Mucosa of gallbladder (tissue), 1 donor: ENCODE measurements at places on chromosomes 1 and 21.

DNA sequence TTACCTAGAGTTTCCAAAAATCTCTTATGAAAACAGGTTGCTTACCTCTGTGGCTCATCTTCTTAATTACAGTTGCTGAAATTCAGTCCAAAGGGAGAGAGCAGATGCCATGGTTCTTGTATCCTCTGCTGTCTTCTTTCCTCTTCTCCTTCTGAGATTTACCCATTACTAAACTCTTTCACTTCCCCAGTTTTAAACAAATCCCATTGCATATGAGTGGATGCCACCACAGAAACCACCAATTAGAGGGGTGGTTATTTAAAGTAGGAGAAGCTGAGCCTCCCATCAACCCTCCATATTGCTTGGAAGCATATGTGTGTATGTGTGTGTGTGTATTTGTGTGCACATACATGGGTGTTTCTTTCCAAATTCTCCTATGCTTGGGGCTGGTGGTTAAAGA, 128.5 kb upstream of the KCNK1 start:
- no peak for DNase-seq

DNA sequence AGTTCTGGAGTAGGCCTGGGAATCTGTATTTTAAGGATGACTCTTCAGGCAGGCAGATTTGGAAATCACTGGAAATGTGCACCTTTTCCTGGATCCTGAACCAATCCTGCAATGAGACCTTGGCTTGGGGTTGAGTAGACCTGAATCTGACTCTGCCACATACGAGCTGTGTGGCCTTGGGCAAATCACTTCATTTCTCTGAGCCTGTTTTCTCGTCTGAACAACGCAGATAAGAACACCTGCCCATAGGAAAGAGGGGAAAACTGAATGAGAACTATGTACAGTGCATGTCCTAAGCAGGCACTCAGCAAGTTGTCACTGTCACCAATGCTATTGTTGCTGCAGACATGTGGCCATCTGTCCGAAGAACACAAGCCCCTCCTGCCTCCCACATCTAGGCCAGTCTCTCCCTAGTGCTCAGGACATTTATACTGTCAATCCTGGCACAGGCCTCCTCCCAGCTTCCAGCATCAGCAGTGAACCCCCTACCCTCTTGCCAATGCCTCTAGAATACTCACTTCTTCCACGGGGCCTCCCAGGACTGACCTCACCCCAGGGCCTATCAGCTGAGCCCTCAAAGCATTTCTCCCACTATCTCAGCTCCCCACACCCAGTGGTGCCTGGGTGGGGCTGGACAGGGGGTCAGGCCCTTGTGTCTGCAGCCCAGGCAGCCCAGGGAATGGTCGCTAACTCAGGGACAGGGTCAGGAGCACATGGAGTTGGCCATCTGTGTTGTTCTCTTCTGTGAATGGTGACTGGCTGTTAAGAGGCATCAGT, 88.8 kb upstream of the ZBTB40 start:
- DNase-seq = no peak

- DNase-seq = peak; percentile 52
These were observed 21.0 kb upstream of the CXADR start for GRCh38 chr21:17491716-17492414.

DNA sequence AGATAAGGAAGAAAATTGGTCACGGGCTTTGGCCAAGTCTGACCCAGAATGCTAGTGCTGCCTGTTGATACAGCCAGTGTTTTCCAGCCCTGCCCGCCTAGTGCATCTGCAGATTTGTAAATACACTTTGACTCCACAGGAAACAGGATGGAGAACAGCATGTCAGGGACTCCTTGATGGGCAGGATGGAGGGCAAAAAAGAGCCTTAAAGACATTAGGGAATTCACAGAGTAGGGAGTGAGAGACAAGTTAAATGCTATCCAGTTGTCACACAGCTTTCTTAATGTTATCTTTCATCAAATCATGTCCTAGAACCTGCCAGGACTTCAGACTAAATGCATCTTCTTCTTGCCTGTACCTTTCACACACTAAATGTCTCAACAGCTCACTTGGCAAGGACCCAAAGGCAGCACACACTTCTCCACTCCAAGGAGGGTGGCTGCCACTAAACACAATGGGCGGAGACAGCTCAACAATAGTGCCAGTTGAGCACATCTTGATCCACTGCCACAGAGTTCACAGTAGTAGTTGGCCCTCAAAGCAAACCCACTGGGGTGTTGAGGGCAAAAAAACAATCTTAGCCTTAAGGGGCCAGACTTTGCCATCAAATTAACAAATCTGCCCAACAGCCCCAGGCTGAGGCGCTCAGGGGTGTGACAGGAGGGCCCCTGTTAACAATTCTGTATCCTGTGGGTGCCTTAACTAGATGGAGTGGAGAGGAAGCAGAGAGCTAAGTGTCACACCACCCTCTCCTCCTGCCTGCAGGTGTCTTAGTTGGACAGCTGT, 2.7 kb downstream of the HIVEP3 start:
- peak; percentile 53 for DNase-seq

GRCh38 chr1:100860397-100860991, 34.1 kb downstream of the EXTL2 start:
- DNase-seq = no peak

DNA sequence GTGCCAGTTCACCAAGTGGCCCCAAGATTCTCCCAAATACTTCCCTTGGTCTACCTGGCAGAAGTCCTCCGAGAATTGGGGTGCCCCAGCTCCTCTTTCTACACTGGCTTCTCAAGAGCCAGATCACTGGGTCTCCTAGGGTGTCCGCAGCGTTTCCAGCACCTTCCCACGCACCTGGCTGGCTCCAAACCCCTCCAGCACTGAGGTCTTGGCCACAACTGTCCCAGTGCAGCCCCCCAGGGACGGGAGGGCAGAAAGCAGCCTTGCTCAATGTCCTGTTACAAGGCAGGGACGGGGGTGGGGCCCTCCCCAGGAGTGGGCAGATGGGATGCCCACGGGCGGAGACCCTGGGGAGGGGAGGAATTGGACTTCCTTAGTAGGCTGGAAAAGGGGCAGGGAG, 1.1 kb downstream of the ECE1 start:
- DNase-seq = no peak

DNA sequence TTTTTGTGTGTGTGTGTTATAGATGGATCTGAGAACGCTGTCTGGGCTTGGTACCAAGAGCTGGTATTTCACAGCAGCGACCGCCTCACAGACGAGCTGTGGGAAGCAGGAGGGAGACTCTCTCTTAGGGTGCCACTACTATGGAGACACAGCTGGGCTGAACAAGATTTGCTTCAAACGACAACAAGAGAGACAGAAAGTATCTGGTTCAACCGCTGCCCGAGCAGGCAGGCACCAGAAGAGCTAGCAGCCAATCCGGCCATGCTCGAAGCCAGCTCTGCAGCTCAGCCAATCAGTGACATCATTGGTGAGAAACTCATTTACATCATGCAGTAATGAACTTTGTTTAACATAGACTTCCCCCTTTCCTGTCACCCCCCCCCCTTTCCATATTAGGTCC, 341.3 kb downstream of the USP25 start:
- DNase-seq = no peak

GRCh38 chr1:29719253-29719652, 482.9 kb downstream of the PTPRU start:
- no peak for DNase-seq

GRCh38 chr1:67618285-67619018, 66.5 kb upstream of the GADD45A start:
- peak; percentile 62 for DNase-seq

GRCh38 chr1:246678816-246679793, 45.1 kb upstream of the SCCPDH start:
- DNase-seq = no peak

- no peak for DNase-seq
These were observed 9.8 kb downstream of the KCNN3 start for GRCh38 chr1:154860156-154860870.

GRCh38 chr1:44676484-44677200, 2.1 kb downstream of the ARMH1 start:
- DNase-seq = peak; percentile 34

DNA sequence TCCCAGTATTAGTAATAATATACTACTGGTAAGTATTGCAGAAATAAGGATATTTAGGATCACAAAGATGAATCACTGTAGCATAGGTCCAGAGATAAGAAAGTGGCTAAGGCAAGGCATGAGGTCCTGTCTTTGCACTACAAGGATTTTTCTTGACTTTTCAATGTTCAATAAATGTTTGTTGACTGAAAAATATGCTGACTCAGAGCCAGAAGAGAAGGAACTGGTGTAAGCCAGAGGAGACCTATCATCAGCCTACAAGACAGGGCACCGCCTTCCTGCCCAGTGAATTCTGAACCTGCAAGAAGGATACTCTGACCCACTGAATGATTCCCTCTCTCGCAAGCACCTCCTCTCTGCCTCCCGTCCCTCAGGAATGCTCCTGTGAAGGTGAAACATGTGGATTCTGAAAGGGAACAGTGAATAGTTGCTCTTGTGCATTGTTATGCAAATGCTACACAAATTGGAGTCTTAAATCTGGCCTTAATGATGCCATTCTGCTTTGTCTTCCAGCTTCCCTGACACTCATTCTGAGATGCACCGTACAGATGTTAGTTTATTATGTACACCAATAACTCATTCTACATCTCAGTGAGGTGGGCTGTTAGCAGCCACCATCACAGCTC, 540.0 kb downstream of the OMA1 start:
- no peak for DNase-seq

DNA sequence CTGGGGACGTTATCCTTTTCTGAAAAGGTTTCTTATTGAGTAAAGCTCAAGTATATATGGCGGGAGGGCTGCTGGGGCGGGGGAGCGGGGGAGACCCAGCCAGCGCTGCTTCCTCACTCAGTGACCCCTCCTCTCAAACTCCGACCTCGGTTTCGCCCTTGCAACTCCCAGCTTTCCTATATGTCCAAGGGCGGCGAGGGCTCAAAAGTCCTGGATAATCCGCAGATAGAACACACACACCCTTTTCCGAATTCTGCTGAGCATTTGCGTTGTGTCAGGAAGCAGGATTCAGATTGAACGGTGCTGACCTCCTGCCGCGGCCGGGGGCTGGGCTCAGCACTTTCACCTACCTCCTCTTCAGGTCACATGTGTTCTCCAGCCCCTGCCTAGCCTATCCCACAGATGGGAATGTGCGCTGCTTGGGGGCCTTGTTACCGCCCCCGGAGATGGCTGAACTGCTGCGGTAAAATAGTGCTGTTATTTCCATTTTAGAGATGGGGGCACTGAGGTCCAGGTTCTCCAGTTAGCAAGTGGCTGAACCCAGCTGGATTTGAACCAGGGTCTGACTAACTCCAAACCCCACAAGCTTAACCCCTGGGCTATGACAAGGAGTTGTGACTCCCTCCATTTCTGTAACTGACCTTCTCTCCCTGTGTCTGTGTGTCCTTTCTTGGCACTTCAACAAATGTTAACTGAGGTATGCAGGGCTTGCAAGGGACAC, 795 bp upstream of the AHDC1 start:
- no peak for DNase-seq

GRCh38 chr21:29148530-29148929, 18.1 kb downstream of the MAP3K7CL start:
- DNase-seq = no peak

DNA sequence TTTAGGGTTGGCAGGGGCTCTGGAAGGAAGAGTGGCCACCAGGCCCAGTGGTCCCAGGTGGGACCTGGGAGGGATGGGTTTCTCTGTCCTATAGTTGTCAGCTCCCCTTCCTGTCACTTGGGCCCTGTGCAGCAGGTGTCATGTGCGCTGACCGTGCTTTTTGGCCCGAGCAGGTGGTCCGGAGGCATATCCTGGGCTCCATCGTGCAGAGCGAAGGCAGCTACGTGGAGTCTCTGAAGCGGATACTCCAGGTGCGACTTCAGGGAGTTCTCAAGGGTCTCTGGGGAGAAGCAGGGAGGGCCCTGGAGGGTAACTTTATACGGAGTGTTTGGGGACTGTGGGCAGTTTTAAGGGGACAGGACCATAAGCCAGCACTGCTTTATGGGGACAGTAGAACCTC, 82.2 kb downstream of the ARHGEF10L start:
- DNase-seq = no peak

- DNase-seq = no peak
These were observed 63.6 kb downstream of the KAZN start for GRCh38 chr1:14662116-14662515.

- DNase-seq = no peak
These were observed 29.8 kb downstream of the TNNT2 start for GRCh38 chr1:201347498-201348210.

- DNase-seq = no peak
These were observed 66.7 kb downstream of the KCNJ6 start for GRCh38 chr21:37849506-37850102.

GRCh38 chr1:188249811-188250210, 1421.1 kb downstream of the PLA2G4A start:
- no peak for DNase-seq

- no peak for DNase-seq
These were observed 120.5 kb downstream of the SIK1 start for GRCh38 chr21:43306391-43306790.

DNA sequence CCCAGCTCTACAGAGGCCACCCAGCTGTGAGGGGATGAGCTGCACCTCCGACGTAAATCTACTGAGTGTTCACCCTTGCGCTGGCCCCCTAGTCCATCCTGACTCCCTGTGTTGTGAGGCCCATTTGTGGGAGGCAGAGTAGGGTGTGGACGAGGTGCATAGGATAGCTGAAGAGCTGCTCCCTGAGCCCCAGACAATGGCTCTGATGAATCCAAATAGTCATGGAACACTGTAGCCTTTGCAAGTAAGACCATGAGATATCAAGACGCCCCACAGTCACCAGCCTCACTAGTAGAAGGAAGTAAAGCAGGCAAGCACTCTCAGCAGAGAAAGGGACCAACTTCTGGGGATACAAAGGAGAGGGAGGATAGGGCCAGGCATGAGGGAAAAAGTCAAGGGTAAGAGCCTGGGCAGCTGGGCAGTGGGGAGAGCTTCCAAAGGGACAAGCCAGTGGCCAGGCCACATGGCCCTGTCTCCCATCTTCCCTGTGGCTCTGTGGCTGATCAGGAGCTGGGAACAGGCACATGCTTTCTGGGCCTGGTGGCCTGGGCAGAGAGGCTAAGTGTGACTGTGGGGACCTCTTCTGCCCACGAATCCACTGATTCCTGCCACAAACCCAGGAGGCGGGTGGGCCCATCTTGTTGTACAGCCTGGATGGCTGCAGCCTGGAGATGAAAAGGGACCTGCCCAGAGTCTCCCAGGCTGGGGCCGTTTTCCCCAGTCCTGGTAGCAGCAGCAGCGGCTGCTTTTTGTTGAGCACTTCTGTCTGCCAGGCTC, 55.5 kb upstream of the EPS8L3 start:
- no peak for DNase-seq
